Activated naive CD4-positive, alpha-beta T cell treated with anti-CD3 and anti-CD28 coated beads, Interleukin-2, amount 50 U/mL, for 16 hours (primary cell): ENCODE measurements at places on chromosomes 12 and 14.

DNA sequence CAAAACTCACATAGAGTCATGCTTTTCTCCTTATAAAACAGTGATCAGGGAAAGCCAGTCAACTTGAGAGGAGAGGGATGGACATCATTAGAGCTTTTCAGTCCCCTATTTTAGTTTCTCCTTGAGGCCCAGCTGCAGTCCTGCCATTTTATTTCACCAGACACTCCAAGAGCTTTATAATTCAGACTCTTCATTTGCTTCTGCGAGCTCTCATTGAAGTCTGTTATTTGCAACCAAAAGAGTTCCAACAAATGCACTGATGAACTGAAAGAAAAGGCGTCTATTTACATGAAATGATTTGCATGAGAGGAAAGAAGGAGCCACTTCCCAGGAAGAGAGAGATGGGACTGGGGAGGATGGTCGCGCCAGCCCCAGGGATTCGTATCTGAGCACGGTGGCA, 86.8 kb downstream of the NDUFA12 start:
- DNase-seq = no peak

DNA sequence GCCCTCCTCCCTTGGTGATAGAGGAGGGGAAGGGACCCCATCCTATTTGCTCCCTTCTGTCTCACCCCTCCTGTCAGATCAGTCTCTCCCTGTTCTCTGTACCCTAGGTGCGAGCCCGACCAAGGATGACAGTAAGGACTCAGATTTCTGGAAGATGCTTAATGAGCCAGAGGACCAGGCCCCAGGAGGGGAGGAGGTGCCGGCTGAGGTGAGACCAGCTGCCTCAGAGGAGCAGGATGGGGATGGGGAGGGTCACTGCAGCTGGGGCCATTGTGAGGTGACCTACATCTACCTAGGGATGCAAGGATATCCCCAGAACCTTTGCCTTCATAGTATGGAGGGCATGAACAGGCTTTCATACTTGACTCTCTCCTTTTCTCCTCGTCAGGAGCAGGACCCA, 22.2 kb downstream of the AGAP2 start:
- no peak for DNase-seq

DNA sequence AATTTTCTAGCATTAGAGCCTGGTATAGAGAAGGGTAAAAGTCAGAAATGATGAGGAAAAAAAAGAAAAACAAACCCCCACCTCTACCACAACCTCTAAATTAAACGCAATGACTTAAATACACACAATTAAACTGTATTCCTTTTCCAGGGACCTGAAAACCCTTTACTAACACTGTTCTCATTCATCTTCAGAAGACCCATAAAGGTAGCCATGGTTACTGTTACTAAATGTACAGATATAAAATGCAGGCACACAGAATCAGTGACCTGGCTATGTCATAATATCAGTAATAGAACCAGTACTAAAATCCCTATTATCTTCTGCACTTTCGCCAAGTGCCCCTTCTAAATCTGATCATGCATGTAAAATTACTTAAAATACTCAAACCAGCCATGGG, 1.4 kb downstream of the ACIN1 start:
- no peak for DNase-seq

DNA sequence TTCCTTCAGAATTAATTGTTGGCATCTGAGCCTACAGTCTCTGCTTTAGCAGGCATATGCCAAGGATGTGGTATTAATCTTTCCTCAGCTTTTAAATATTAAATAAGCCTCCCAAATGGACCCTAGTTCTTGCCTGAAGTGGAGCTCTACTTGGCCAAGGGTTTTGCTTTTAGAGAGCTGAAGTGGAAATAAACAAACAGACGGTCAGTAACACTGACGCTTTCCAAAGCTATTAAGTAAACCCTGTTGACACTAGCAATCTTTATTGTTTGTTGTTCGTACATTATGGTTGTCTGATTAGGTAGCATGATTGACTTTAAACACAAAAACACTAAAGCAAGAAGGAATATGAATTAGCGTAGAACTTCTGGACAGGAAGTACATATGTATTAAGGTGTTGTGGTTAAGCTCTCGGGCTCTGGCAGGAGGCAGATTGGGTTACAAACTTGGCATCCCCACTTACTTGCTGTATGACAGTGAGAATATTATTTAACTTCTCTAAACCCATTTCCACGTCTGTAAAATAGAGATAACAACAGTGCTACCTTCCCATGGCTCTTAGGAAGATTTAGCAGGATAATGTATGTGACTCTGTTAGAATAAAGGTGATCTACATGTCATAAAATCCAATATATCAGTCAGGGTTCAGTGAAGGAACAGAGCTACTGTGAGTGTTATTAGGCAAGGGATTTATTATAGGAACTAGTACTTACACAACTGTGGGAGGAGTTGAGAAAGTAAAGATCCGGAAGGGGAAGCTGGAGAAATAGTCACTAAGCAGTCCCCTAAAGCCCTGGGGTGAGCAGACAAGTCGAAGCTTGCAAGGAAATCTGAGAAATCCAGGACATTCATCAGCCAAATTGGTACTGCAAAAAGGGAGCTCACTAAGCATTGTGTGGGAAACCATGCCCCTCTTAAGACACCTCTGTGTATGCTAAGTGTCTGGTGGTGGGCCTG, 92.2 kb upstream of the ATF7IP start:
- DNase-seq = no peak

GRCh38 chr14:99983251-99984015, 81.8 kb upstream of the EVL start:
- DNase-seq = no peak
